ENCODE measurements at places on chromosomes 2 and 18.

DNA sequence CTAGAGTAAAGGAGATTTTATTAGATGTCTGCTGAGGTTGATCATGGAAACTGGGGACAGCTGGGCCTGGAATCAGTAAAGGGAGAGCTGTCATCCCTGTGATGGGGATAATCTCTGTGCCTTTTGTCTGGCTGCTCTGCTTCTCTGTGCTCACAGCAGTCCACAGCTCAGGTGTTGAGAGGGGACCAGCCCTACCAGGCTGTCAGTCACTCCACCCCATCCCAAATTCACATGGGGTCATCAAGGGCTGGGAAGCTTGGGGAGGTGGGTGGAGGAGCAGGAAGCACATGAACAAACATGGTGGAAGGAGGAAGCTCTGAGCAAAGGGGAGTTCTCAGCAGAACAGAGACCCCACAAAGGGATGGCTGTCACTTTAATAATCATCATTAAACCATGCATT, 13.7 kb upstream of the LRRFIP1 start:
- no peaks in the 10 kb centered on the region for H3K36me3 ChIP-seq
- DNase-seq: no peak
- H3K27me3 ChIP-seq: no peaks in the 10 kb centered on the region
- H3K4me1 ChIP-seq: peaks cover 24% of the 10 kb centered on the region

DNA sequence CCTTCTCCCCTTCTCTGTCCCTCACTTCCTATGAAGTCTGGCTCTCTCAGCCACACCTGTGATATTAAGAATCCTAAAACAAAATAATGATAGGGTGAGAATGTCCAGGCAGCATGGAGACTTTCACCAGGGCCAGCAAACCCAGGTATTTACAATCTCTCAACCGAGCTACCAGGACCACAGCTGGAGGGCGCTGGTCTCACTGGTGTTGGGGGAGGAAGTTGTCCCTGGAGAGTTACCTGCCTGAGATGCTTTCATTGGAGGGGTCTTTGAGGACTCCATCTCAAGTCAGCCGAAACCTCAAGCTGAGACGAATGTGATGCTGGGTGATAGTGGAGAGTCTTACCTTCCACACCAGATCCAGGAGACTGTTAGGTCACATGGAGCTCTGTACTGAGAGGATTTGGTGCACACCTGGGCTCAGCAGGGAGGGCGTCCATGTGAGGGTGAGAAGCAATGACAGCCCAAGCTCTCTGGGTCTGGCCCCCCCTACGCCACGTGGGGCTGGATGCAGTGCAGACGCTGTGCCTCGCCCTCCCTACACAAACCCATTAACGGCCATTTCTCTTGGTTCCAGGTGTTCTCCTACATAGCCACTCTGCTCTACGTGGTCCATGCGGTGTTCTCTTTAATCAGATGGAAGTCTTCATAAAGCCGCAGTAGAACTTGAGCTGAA, 27.4 kb downstream of the MAL start:
- H3K4me3 ChIP-seq: no peak overlapping the region
- no peak for DNase-seq
- H3K27me3 ChIP-seq: no peaks in the 10 kb centered on the region
- H3K27ac ChIP-seq: no peak overlapping the region
- H3K36me3 ChIP-seq: peaks cover 16% of the 10 kb centered on the region
- H3K4me1 ChIP-seq: peaks cover 56% of the 10 kb centered on the region

DNA sequence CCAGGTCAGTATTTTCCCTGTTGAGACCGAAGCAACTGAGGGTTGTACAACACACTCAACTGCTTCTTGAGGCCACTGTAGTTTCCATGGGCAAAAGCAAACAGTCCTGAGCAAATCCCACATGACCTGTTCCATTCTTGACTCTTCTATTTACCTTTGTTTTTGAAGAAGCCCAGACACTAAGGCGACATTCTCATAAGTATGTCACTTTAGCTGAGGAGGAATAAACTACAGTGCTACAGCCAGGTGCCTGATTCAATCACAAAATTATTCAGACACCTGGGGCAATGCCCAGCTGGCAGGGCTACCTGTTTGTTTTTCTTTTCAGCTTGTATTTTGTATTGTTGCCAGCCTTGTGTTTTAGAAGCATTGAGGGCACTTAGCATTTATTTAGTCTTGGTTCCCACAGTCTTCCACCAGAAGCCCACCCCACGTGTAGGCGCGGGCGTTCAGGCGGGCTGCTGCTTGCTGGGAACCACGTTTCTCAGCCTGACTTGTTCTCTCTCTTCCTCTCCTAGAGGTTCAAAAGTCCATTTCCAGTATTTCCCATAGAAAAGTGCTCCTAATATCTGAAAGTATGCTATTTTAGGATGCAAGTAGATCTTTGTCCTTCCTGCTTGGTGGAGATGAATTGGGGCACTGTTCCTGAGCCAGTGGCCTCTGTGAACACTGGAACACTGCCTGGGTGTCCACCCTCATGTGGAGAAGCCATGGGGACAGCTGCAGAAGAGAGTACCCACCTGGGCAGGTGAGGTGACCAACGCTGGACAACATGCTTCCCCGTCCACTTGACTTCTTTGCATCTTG, 99.0 kb upstream of the COPS8 start:
- H3K27ac ChIP-seq: no peak overlapping the region
- no peaks in the 10 kb centered on the region for H3K4me1 ChIP-seq

GRCh38 chr18:24500766-24501165, 40.3 kb downstream of the HRH4 start:
- no peaks in the 10 kb centered on the region for H3K4me1 ChIP-seq
- no peak overlapping the region for H3K27ac ChIP-seq
- no peak for DNase-seq
- H3K36me3 ChIP-seq: no peaks in the 10 kb centered on the region

GRCh38 chr2:222709191-222709891, 37.9 kb downstream of the MOGAT1 start:
- no peak overlapping the region for H3K27ac ChIP-seq
- H3K4me3 ChIP-seq: no peak overlapping the region
- H3K36me3 ChIP-seq: no peaks in the 10 kb centered on the region
- H3K27me3 ChIP-seq: peaks cover 26% of the 10 kb centered on the region
- H3K4me1 ChIP-seq: peaks cover 6% of the 10 kb centered on the region
